GM04503 (cell line): ENCODE measurements at places on chromosomes 13 and 19.

DNA sequence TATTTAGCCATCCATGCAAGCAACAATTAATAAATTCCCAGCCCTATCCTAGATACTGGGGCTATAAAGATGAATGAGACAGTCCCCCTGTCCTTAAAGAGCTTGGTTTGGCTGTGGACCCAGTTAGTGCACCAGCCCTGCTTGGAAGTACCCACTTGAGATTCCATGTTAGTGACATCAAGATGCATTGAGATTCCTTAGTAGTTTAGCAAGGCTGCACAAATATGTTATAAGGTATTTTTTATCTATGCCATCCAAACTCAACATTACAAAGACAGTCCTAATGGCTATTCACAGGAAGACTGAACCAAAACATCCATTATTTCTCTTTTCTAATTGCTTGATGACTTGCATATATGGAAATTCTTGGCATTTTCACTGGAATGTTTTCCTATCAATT is 48.8 kb upstream of the RAP2A start:
- no peak for DNase-seq

DNA sequence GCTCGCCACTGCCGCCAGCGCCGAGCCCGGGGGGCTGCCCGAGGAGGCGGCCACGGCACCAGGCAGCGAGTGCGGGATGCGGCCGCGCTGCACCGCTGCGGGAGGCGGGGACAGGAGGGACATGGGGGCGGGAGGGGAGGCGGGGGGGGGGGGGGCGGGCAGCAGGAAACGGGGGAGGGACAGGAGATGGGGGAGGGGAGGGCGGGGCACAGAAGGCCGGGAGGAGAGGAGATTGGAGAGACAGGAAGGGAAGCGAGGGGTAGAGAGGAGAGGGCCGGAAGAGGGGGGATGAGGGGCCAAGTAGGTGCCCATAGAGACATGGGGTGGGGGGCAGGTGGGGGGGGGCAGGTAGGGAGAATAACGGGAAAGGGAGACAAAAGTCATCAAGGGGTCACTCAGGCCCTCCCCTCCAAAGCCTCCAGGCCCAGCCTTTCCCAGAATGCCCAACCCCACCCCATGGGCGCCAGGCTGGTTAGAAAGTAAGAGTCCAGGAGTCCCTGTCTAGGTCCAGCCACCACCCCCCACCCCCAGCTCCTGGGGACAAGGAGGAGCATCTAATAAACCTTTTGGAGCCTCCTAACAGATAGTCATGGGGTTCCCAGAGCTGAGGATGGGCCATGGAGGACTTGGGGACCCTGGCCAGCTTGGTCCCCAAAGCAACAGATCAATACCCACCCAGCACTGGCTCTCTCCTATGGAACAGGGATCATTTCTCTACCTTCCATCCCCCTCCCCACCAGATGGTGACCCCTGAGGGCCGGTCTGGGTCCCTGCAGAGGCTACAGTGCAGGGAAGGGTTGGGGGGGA is 9.5 kb downstream of the NR2F6 start:
- no peak for DNase-seq

GRCh38 chr13:82407321-82407720 is 1475.0 kb downstream of the SLITRK1 start:
- no peak for DNase-seq

GRCh38 chr13:112587764-112588489 is at the start of gene TUBGCP3:
Gene TUBGCP3, minus strand, starts transcription at chr13:112588153. Its CDS starts 173 bp downstream, at chr13:112587980.
- DNase-seq = no peak

DNA sequence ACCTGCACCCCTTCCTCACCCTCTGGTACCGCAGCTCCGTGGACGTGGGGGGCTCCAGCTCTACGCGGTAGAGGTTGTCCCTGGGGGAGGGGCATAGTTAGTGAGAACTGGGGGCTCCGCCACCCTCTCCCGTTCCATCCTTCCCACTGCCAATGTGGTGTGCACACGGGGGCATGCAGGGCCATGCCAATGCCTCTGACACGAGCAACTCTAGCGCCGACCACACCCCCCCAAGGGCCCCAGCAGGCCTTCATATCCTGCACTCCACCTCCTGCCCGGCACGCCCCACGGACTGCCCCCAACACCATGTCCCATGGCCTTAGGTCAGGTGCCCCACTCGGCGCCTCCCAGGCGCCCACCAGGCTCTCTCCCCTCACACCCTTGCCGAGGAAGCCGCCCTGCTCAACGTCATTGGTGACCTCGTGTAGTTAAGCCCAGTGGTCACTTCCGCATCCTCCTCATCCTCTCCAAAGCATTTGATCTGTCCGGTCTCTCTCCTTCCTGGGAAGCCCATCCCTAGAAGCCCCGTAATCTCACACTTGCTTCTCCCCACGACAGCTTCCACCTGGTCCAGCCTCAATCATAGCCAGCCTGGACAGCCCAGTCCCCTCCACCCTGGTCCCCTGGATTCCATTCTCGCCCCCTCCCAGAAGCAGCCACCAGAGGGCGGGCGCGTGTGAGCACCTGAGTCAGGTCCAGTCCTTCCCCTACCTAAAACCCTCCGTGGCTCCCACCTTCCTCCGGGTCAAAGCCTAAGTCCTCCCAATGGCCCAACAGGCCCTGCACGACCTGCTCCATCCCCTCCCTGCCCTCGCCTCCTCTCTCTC is 2.1 kb downstream of the SEMA6B start:
- DNase-seq = no peak

DNA sequence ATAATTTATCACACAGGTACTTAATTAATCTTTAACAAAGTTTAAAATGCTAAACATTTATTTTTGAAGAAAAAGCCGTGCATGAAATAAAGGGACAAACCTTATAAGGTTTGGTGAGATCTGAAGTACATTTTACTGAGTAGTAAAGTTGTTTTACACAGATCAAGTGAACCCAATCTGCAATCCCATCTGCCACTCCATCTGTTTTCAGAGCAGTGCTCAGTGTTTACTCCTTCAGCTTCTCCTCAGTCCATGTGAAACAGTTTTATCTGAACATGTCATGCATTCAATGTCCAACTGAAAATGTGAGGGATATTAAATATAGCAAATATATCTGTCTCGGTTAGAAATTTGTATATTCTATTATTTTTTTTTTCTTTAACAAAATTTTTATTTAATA is 166.8 kb downstream of the MAB21L1 start:
- DNase-seq = no peak

GRCh38 chr19:43798026-43798545 is 4.2 kb downstream of the LYPD5 start:
- no peak for DNase-seq

DNA sequence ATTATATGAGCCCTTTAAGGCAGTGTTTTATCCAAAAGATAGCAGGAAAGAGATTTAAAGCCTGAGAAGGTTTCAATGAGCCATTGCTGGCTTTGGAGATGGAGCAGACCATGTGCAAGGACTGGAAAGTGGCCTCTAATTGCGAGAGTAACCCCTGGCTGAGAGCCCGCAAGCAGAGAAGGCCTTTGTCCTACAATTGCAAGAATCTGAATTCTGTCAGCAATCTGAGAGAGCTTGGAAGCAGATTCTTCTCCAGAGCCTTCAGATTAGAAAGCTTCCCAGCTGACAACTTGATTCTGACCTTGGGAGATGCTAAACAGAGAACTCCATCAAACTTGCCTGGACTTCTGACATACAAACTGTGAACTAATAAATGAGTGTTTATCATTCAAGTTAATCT is 528.7 kb upstream of the KLF12 start:
- no peak for DNase-seq

DNA sequence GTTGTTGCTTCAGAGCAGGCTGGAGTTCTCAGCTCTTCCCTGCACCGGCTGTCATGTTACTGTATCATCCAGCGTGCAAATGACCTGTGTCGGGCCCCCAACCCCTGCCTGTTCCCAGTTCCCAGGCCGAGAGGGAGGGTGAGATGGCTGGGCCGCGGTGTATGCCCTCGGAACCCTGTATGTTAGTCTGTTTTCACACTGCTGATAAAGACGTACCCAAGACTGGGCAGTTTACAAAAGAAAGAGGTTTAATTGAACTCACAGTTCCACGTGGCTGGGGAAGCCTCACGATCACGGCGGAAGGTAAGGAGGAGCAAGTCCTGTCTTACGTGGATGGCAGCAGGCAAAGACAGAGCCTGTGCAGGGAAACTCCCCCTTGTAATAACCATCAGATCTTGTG is 10.9 kb downstream of the TMEM255B start:
- DNase-seq = no peak

DNA sequence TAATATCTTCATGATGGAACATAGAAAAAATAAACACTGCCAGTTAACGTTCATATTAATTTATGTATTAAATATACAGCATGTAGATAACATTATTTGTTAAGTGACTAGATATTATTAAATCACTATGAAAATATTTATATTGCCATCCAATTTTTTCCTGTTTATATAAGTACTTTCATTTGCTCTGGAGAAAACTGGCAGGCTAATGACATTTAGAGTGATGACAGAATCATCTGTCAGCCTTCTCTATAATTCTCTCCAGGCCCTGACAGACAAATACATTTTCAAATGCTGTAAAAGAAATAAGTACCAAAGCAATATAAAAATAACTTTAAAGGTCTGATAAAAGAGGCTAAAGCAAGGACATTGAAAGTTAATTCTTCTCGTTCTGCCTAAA is 2556.7 kb upstream of the PCDH20 start:
- DNase-seq = no peak
